ENCODE measurements at places on chromosomes 2 and 18. TPM values are rescaled to one million over a fixed set of nuclear protein-coding genes. Genes with fewer than 3 reads are reported as not detected.

Gene C18orf32
- total RNA-seq: 31.2 TPM

Gene TMEM150A
- total RNA-seq: 20.1 TPM

Gene NEU2
- total RNA-seq: not detected

Gene SLC30A3
- not detected for total RNA-seq

Gene LAMA3
- total RNA-seq: 16.9 TPM

Gene SLC5A7
- not detected for total RNA-seq

Gene TSPYL6
- total RNA-seq: not detected

Gene MRO
- 3.3 TPM for total RNA-seq

Gene GALNT14
- 2.6 TPM for total RNA-seq

Gene G6PC2
- total RNA-seq: not detected

Gene KLHL41
- total RNA-seq: 1.4 TPM

Gene CAPN14
- total RNA-seq: not detected

Gene RAMP1
- total RNA-seq: 27.1 TPM

Gene AQP4
- not detected for total RNA-seq

Gene TOGARAM2
- 0.84 TPM for total RNA-seq

Gene ACADL
- 13.8 TPM for total RNA-seq
